Stimulated activated CD8-positive, alpha-beta memory T cell treated with anti-CD3 and anti-CD28 coated beads, Interleukin-4, amount 100 ng/mL, for 1 hour (primary cell): ENCODE measurements at places on chromosomes 11 and 22.

GRCh38 chr11:16960250-16960649 lies 54.0 kb downstream of the PLEKHA7 start:
- no peak for DNase-seq

DNA sequence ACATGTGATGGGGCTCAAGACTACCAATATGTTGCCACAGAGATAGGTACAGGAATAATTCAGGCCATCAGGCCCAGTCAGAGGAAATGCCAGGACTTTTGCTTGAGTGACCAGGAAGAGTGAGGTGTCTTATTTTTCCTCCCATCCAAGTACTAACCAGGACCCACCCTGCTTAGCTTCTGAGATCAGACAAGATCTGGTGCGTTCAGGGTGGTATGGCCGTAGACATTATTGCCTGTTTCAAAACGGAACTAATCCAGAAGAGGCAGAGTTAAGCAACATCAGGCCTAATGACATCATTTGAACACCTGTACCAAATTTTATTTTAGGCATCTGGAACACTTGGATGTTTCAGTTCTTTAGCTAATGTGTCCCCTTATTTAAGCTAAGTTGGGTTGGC lies 205.5 kb upstream of the POU2AF2 start:
- no peak for DNase-seq

GRCh38 chr11:64042301-64042700 lies 6.6 kb downstream of the FLRT1 start:
- DNase-seq: no peak

DNA sequence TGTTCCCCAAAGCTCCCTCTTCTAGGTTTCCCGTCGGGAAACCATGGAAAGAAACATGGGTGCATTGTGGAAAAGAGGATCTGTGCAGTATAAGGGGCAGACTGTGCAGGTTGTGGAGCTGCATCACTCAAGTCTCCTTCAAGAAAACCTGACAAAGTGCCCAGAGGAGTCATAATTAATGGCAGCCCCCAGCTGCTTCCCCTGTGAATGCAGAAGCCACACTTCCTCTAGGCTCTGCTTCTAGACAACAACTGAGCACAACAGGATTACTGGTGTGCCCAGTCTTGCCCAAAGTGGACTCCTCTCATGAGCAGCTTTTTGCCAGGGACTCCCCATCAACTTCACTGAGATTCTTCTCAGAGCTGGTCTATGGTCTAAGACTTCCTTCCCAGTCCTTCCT lies 42.6 kb upstream of the SCUBE2 start:
- DNase-seq: no peak

DNA sequence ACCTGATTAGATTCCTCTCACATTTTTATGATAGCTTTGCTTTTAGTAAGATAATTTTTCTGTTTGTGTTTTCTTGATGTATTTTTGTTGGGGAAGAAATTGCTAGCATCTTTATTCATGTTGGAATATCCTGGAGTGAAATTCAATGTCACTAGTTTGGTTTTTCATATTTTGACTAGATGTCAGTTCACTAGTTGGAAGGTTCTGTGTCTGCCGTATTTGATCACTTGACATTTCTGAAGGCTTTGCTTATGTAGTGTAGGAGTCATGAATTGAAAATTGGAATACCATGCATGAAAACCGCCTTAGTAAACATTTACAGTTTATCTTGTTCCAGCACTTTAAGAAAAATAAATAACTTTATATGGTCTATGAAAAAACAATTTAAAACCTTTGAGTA lies 348.4 kb downstream of the AASDHPPT start:
- no peak for DNase-seq

DNA sequence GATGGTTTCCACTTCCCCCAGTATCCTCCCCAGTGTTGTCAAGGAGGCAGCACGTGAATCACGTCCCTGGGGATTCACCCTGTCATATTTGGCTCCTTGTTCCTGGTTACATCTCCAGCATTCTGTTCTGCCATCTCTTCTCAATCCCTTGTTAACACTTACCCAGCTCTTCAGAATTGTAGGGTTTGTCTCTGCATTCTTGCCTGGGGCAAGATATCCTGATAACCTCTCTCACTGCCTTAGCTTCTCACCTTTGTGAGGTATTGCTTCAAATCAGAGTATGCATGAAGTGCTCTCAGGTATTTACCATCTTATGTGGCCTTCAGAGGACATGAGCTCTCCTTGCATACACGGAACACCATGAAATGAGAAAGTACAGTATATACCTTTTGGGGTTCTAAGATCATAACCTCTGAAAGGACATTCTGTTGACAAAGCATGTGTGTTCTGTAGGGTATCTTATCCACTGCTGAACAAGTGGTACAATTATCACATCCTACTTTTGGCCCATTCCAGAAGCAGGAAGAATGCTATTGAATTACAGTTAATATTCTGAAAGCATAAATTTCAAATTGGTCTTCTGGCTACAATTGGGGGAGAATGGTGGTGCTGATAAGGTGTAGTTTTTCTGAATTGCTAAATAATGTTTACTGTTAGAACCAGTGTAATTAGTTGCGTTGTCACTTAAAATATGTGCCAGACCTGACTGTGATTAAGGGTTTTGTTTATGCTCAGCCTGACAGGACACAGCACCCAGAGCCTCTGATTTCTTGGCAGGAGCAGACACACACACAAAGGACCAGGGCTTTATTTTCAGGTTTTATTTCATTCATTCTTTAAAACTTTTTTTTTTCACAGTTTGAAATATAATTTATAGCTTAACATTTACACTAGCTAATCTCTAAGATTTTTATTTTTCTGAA lies 32.7 kb downstream of the VSTM5 start:
- DNase-seq: no peak

- no peak for DNase-seq
These were observed 60.9 kb upstream of the EED start for GRCh38 chr11:86183694-86184093.

DNA sequence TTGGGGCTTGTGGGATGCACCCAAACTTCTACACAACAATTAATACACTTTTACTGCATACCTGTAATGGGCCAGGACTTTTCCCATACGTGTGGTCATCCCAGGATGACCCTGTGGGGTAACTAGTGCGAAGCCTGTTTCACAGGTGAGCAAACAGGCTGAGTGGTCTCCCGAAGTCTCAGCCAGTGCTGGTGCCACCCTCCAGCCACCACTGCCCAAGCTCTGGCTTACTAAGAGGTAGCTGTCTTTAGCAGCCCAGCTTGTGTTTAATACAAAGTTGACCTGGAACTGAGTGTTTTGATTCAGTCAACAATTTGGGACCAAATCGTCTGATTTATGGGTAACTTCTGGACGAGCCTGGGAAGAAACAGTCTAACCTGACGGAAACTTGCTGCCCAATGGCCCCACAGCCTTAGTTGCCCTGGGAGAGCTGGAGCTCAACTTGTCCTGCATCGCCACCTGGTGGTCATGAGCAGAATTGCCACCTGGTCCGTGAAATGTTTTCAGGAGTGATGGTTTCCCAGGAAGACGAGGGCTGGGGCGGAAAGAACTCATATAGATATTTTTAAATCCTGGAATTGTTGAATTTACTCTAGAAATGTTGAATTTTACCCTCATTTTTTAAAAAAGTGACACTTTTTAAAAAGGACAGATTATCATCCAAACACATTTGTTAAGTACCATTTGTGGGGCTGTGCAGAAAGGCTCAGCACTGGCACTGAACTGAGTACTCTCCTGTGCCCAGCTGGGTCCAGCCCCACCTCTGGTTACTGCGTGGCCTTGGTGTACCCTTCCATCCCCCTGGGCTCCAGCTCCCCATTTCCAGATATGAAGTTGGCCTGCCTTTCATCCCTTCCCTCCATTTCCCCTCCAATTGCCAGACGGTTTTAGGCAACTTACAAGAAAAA lies 95.5 kb upstream of the PARVA start:
- DNase-seq: peak; percentile 69

- DNase-seq: no peak
These were observed 152.9 kb downstream of the TENM4 start for GRCh38 chr11:79287952-79288351.
